ENCODE measurements at places on chromosomes 3 and 15.
A peak's percentile ranks its signal among the peaks of the same experiment; 100 is the strongest.

GRCh38 chr15:80942266-80942665 lies 47.4 kb downstream of the MESD start:
- DNase-seq, result peak; percentile 7

DNA sequence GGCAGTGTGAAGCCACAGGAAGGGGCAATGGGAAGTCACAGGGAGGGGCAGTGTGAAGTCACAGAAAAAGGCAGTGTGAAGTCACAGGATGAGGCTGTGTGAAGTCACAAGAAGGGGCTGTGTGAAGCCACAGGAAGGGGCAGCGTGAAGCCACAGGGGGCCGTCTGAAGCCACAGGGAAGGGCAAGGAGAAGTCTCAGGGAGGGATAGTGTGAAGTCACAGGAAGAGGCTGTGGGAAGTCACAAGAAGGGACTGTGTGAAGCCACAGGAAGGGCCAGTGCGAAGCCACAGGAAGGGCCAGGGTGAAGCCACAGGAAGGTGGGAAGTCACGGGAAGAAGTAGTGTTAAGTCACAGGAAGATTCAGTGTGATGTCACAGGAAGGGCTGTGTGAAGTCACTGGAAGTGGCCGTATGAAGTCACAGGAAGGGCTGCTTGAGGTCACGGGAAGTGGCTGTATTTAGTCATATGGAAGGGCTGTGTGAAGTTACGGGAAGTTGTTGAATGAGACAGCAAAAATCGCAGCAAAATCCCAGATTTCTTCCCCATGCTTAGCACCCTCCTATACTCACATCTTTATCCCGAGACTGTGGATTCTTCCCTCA lies 38.6 kb downstream of the GASK1A start:
- no peak for DNase-seq

GRCh38 chr3:65996589-65996988 lies 42.1 kb downstream of the MAGI1 start:
- DNase-seq, result no peak

GRCh38 chr3:7978087-7978422 lies 523.6 kb upstream of the LMCD1 start:
- DNase-seq, result no peak

DNA sequence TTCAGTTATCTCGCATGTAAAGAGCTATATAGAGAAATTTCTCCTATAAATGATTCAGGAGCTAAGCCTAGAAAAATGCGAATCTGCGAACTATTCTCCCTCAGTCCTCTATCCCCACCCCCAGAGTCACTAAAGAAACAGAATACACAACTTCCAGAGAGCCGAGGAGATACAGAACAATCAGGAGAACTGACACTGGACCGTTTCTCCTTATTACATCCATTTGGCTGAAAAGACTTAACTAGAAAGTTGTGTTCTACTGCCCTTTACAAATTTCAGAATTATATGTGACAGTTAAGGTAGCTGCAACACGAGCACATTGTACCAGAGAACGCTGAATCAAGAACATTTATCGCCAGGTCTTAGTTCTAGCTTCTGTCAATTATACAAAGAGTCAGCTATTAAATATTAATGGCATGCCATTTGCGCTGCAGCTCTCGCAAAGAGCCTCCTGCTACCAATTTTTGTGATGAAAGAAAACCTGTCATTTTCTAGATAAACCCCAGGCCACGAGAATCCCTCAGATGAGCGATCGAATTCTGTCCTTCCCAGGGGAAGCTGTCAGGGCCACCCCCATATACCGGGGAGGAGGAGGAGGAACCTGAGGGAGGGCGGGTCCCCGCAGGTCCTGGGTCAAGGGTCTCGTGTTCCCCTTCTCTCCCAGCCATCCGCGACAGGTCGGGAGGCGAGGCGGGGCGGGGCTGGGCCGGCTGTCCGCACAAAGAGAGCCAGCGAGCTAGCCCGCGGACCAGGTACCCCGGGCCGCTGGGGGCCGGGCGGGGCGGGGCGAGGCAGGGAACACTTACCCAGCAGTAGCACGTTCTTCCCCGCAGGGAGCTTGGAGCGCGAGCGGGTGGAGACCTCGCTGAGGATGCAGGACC lies 878 bp downstream of the DYNC1LI1 start:
- peak; percentile 76 for DNase-seq

GRCh38 chr3:48082580-48083184 lies 66.5 kb upstream of the MAP4 start:
- DNase-seq, result no peak

DNA sequence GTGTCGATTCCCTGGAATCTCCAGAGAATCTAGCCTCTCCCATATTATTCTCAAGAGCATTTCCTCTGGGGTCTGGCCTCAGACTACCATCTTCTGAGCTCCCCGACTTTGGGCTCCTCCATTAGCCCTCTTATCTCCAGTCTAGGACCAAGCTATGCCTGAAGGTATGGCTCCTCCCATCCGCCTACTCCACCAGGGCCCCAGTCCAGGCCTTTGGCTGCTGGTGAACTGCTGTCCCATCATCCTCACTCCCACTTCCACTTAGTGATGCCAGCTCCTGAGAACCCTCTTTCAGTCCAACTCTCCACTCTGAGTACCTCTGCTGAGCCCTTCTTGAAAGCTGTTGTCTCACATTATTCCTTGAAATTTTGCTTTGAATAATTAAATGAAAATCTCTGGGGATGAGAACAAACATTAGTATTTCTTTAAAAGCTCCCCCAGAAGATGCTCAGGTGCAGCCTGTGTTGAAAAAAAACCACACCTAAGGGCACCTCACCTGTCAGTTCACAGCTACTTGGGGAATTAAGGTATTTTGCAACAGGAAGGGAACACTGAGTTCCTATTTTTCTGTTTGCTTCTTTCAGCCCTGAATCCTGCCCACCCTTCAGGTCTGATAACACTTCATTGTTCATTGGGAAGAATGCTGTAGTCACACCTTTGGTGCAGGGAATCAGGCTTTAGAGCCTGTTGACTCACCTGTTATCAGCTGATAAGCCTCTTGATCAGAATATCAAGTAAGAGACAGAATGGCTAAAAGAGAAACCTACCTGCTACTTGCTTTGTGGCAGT lies 9.5 kb downstream of the CLDN18 start:
- no peak for DNase-seq

DNA sequence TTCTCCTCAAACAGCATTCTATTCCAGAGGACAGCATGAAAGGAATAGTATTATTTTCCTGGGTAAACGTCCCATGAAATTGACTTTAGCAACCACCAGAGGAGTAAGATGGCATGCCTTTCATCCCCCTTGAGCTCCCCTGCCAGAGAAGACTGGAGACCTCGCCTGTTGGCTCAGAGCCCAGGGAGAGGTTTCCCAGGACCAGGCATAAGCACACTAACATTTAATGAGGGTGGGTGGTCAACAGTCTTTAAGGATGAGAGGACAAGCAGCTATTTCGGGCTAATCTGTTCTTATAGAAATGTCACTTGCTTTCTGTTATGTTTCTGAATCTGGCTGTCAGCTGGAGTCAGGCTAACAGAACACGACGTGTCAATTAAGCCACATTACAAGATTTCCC lies 390.5 kb downstream of the GABRG3 start:
- DNase-seq, result no peak

- no peak for DNase-seq
Observed at GRCh38 chr3:15753056-15753710, 44.6 kb downstream of the ANKRD28 start.

GRCh38 chr3:52313188-52313773 lies 2.8 kb upstream of the DNAH1 start:
- no peak for DNase-seq

DNA sequence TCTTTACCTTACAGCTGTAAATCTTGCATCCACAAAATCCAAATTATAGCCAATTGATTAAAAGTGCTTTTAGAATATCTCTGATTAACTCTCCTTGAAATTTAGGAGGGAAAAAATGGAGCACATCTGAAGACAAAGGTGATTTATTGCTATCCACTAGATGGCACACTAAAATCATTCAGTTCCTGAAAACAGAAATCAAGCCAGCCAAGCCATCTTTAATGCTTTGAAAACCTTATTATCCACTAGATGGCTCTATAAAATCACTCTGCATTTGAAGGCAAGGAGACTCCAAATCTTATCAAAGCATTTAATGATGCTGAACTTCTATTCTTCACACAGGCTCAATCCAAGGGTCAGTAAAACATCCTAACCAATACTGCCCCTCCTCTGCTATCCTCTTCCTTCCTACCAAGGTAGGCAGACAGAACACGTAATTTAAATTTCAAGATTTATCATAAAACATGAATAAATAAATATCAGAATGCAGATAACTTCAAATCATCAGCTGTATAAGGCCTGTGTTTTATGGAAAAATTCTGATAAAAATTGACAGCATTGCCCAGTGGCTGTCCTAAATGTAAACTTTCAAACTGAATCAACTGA lies 48.4 kb downstream of the GOLIM4 start:
- no peak for DNase-seq

DNA sequence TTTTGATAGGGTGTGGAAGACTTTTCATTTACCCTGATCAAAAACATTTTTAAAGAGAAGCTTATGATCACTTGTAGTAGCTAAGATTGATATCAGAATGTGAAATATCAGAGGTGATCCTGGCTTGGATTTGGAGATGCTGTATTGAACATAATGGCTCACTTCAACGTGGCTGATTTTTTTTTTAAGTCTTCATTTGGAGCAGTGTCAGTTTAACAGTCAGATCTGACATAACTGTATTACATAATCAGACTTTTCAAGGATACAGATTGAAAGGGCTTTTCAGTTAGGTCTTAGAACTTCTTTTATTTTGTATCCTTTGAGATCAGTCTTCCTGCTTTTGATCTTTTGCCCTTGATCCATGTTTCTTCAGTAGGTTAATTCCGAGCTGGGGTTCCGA lies 98.5 kb downstream of the ITPR1 start:
- DNase-seq, result no peak

- DNase-seq, result no peak
Observed at GRCh38 chr15:90829942-90830440, 38.4 kb upstream of the FURIN start.

- DNase-seq, result no peak
Observed at GRCh38 chr3:35777563-35778554, 138.5 kb downstream of the ARPP21 start.

- no peak for DNase-seq
Observed at GRCh38 chr3:11764931-11765363, 81.7 kb downstream of the TAMM41 start.

GRCh38 chr3:37625690-37626360 lies 235.9 kb upstream of the CTDSPL start:
- no peak for DNase-seq

DNA sequence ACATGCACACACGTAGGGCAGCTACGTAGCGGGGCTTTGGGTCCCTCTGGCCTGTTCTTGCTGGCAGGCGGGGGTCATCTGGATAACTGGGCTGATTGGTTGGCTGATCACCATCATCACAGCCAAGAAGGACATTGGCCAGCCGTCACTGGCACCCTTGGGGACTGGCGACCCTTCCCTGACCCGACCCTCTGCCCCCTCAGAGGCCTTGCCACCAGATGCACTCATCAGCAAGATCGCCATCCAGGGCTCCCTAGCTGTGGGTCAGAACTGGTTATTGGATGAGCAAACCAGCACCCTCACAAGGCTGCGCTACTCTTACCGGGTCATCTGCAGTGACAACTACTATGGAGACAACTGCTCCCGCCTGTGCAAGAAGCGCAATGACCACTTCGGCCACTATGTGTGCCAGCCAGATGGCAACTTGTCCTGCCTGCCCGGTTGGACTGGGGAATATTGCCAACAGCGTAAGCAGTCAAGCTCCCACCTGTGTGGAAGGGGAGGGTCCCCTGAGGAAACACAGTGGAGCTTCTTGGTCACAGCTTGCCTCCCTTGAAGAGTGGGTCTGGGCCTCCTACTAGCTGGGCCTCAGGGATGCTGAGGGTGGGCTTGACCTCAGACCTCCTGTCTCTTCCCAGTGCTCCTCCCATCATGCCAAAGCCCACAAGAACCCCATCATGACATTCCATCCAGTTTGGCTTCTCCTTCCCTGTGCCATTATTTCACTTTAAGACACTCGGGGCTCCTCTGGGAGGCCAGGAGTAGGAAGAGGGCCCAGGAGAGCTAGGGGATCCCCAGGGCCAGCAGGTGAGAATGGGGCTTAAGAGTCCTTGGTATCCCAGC lies 2.4 kb downstream of the DLL4 start:
- DNase-seq, result no peak

Data from tibial artery (tissue), 4 donors.